ENCODE measurements at places on chromosomes 7 and 10.

GRCh38 chr7:71488308-71488707 lies 356.4 kb downstream of the GALNT17 start:
- peak; percentile 73 for DNase-seq

DNA sequence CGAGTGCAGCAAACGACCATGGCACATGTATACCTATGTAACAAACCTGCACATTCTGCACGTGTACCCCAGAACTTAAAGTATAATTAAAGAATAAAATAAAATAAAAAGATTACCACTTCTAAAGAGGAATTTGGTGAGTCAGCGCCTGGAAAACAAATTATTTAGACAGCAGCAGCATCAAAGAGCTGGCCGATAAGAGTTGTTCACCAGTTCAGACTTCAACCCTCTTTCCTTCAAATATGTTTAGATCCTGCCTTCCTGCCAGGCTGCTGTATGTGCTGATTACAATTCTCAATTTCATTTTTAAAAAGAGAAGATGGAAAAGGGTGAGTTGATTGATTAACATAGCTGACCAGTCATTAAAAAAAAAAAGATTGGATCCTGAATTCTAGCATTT lies 672.0 kb upstream of the NRP1 start:
- DNase-seq: no peak

GRCh38 chr10:79129361-79129997 lies 60.7 kb downstream of the ZMIZ1 start:
- DNase-seq: peak; percentile 94

GRCh38 chr10:57689596-57690297 lies 577.9 kb downstream of the IPMK start:
- no peak for DNase-seq

DNA sequence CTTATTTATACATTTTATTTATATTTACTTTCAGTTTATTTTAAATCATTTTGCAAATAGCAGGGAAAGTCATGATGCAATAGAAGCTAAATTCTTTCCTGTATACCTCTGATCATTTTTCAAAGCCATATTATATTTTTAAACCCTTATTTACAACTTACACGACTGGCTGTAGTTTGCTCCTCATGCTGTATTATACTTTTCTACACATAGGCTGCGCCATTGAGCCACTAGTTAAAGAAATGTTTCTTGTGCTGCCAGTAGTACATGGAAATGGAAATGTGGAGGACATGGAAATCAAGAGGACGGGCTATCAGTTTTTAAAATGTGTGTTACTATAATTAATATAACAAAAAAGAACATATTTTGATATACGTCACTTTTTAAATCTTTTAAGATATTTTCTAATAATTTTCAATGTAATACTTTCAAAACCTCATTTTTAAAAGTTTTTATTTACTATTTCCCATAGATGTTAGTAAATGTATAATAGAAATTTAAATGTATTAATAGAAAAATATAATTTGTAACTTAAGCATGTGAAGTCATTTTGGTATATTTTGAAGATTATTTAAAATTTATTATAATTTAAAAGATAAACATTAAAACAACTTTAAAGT lies 118.5 kb downstream of the VTI1A start:
- peak; percentile 75 for DNase-seq

DNA sequence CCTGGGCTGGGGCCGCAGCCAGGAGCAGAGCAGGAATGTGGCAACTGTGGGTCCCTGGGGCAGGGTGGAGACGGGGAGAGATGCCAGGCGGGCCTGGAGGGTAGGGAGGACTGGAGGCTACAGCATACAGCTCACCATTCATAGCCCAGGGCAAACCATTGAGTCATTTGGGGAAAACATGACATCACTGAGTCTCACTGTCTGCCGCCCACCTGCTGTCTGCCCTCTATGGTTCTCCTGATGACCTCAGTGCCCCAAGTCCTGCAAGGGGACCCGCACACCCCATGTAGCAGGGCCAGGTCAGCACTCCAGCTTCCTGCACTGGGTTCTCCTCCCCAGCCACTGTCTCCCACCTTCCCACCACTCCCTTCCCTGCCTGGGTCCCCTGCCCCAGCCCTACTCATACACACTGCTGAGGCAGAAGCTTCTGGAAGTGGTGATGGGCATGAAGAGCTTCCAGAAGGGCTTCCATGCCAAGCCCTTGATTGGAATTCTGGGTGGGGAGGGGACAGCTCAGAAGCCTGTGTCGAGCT lies 10.4 kb downstream of the CHST3 start:
- peak; percentile 71 for DNase-seq

DNA sequence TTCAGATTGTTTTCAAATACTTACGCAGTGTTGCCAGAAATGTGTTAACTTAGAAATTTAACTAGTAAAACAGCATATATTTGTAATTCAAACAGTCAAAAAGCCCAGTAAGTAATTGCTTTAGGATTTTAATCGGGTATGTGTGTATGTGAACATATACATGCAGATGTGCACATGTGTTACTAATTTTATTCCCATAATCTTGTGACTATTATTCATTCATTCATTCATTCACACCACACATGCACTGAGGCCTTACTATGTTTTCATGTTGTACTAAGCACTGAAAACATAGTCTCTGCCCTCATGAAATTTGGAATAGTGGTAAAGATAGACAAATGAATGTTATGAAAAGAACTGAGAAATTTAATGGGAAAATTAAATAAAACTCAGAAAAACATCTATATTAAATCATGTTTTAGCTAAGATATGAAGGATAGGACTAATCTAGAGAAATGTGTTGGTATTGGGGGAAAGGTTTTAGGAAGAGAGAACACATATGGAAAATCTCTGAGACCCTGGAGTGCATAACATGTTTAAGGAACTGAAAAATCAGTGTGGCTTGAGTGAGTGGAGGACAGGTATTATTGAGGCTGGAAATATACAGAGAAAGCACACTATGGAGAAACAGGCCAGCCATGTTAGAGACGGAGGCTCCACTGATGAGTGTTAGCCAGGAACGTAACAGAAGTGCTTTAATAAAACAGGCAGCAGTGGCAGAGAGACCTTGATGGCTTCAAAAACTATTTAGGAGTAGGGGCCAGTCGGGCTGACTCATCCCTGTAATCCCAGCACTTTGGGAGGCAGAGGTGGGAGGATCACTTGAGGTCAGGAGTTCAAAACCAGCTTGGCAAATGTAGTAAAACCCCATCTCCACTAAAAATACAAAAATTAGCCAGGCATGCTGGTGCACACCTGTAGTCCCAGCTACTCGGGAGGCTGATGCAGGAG lies 80.3 kb downstream of the HDAC9 start:
- no peak for DNase-seq

GRCh38 chr7:149595541-149595940 lies 97.9 kb upstream of the ZNF746 start:
- DNase-seq: no peak

- no peak for DNase-seq
Observed at GRCh38 chr10:76969366-76969948, 668.2 kb downstream of the KCNMA1 start.

GRCh38 chr7:109343678-109344077 lies 774.0 kb downstream of the DNAJB9 start:
- no peak for DNase-seq

- DNase-seq: no peak
Observed at GRCh38 chr10:80690434-80690833, 152.7 kb downstream of the SH2D4B start.

DNA sequence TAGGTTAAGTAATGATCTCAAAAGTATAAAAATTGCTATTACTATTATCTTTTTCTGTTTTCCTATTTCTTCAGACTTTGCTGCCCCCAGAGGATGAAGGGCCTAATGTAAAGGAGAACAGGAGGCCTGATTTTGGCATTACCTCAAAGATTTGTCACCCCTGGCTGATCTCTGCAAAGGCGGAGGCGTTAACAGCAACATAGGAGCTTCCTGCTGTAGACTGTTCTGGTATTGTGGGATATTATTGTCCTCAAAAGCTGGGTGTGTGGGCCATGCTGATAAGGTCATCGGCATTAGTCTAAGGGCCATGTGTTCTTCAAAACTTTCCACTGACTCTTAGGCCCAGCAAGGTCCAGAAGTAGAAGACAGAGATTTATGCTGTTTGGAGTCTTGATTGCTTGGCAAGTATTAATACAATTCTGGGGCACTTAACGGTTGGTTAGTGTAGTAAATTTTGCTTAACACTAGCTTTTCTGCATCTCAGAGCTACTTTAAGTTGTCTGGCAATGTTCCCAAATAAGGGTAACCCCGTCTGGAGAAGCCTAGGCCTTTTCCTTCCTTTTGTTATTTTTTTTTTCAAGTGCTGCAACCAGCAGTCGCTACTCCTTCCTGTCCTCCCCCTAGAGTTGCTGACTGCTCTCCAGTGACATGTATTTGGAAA lies 14.0 kb upstream of the ENTPD1 start:
- DNase-seq: no peak

GRCh38 chr10:94013331-94013760 lies 19.6 kb downstream of the PLCE1 start:
- no peak for DNase-seq
